Fibroblast of pulmonary artery (primary cell): ENCODE measurements at places on chromosomes 3 and 15.

- DNase-seq = peak; percentile 77
Observed at GRCh38 chr3:63967675-63968611, 55.4 kb downstream of the PSMD6 start.

- no peak for DNase-seq
Observed at GRCh38 chr3:190847436-190847835, 15.1 kb downstream of the GMNC start.

GRCh38 chr3:173354124-173354523 lies 43.4 kb upstream of the NLGN1 start:
- no peak for DNase-seq

GRCh38 chr3:74115906-74116305 lies 491.2 kb upstream of the PDZRN3 start:
- no peak for DNase-seq

DNA sequence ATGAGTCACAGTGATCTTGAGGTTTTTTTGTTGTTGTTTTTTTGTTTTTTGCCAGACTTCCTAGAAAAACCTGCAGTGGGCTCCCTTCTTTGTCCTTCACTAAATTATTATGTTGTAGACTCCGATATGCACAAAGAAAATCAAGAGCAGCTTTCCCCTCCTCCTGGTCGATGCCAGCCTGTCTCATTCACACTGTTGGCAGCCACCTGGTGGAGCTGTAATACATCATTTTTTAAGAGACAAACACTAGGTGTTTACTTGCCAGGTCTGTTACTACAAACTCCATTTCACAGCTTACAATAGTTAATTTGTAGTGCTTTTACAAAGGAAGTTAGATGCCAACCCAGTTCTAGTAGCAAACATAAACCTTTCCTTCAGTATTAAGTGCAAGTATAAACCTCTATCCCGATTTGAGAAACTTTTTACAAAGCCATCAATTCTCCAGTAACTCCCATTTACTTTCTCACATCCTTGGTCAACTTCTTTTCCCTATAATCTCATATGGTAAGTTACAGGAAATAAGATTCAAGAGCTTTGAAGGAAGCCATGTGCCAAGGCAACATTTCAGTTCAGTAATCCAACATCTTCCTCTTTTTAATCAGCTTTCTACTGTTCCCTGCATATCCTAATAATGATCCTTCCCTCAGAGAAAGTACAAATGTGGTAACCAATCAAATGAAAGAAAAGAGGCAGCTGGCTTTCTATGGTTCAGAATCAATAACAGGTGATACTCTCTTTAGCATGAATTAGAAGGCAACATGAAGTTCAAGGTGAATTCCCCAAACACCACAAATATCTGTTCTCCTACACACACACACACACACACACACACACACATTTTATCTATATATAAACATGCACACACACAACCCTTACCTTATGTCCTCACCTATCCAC lies 14.0 kb downstream of the AAGAB start:
- no peak for DNase-seq

DNA sequence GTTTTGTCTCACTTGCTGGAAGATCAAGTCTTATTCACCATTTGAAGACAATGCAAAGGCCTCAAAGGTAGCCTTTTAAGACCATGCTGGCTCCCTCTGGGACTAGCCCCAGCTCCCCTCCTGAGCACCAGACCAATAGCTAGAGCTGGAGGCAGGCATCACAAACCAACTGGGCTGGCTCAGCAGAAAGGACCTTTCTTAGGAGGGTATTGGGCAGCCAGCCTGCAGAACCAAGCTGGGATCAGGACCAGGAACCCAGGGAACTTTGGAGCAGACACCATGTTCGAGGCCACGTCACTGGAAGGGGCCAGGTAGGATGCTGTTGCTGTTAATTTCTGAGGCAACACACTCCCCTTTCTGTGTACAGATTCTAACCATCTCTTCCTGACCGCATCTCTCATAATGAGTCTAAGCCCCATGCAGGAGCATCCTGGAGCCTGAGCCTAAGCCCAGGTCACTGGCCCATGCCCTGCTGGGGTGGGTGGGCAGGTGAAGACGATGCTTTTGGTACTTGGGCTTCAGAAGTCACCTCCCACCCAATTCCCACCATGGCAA lies 81.4 kb upstream of the KLF13 start:
- no peak for DNase-seq

- DNase-seq = no peak
Observed at GRCh38 chr3:20232906-20233780, 47.1 kb upstream of the SGO1 start.

DNA sequence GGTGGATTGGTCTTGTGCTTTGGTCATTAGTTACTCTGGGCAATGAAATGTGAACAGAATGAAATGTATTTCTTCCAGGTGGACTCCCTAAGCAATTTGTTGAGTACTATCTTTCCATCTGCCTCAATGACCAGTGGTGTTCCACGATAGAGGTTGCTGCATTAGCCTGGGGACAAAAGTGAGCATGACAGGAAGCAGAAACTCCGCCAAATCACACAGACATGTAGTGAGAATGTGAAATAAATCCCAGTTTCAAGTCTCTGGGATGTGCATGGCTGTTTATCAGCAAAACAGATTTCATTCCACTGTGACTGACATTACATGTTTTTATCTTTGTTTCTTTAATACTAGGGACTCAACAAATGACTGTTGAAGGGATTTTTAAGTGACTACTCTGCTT lies 63.3 kb upstream of the DCBLD2 start:
- DNase-seq = no peak

DNA sequence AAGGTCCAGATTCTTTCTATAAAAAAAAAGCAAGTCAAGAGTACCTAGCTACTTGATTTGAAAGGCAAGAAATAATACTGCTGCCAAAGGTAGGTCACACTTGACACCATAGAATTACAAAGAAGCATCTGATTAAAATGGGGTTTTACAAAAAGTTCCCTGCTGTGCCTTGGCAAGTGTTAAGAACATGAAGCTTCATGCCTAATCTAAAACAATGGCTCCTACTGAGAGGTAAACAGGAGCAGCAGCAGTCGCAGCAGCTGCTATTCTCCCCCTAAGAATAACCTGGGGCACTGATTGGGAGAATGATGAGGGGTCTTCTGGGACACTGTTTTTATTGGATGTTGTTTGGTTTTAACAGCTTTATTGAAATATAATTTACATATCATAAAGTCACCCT lies 14.1 kb downstream of the UBP1 start:
- DNase-seq = no peak

GRCh38 chr3:38878646-38879045 lies 62.6 kb upstream of the SCN10A start:
- DNase-seq = no peak

GRCh38 chr3:62712746-62713145 lies 162.5 kb downstream of the CADPS start:
- no peak for DNase-seq

GRCh38 chr3:98556164-98557130 lies 24.7 kb downstream of the GPR15 start:
- no peak for DNase-seq

- DNase-seq = no peak
Observed at GRCh38 chr15:63210151-63211091, 21.0 kb downstream of the RAB8B start.

DNA sequence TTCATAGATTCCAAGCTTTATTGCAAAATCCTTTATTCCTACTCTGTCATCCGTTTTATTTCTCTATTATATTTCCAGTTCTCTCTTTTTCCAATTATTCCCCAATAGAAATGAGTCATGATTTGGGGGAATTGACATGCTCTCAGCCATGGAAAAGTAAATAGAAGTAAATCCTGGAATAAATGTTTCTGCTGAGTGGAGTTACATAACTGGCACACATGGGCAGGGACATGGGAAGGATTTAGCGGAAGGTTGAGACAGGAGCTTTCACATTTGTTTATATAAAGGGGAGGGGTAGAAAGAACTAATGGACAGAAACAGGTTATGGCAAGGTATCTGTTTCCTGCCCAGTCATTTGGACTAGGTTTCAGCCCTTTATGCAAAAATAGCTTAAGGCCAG lies 221.6 kb downstream of the PLOD2 start:
- no peak for DNase-seq

- DNase-seq = no peak
Observed at GRCh38 chr15:73175382-73175781, 123.1 kb downstream of the NEO1 start.

- DNase-seq = no peak
Observed at GRCh38 chr3:144096016-144096415, 124.4 kb downstream of the DIPK2A start.

GRCh38 chr15:39145854-39146625 lies 434.8 kb upstream of the THBS1 start:
- DNase-seq = no peak

DNA sequence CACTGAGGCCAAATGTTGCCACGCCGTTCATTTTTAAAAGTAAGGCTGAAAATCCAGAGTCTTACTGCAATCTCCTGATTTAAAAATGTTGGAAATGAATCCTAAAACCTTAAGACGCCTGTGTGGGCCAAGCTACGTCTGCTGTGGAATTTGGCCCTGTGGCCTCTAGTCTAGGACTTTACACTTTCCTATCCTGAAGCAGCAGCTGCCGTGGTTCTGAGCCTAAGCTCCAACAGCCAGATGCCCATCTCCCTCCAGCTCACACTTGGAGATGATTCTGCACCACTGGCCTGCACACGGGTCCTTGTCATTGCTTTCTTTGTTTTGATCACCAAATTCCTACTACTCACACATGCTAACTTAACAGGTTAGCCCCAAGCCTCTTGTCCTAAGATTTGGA lies 286.4 kb upstream of the LYSMD4 start:
- DNase-seq = no peak

- DNase-seq = peak; percentile 90
Observed at GRCh38 chr3:35908366-35909232, 269.3 kb downstream of the ARPP21 start.

GRCh38 chr15:48121849-48122248 lies 1.1 kb downstream of the SLC24A5 start:
- no peak for DNase-seq

GRCh38 chr3:188822004-188822403 lies 349.8 kb upstream of the TPRG1 start:
- no peak for DNase-seq

DNA sequence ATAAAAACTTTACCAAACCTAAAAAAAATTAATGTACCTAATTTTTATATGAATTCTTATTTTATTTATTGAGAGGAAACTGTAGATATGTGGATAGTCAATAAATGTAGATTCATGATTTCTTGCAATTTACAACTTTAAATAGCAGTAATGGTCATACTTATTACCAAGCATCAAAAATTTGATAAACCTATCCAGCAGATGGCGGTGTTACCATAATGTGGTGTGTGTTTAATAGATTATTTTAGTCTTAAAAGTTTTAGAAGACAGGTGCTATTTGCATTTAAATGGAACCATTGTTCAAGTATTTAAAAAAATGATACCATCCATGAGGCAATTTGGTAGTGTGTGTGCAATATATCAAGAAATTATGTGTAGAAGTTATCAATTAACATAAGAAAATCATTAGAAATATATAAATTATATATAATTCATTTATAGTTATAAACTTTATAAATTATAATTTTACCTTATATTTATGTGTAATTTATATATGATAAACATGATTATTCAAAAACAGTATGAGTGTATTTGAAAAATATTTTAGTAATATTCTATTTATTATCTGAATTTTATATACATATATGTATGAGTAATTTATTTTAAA lies 176.0 kb upstream of the BCHE start:
- DNase-seq = peak; percentile 58

GRCh38 chr3:186137051-186137685 lies 28.3 kb upstream of the ETV5 start:
- DNase-seq = no peak

- no peak for DNase-seq
Observed at GRCh38 chr3:152120601-152121269, 148.0 kb upstream of the MBNL1 start.

- no peak for DNase-seq
Observed at GRCh38 chr3:173748105-173748504, 350.6 kb downstream of the NLGN1 start.

- DNase-seq = no peak
Observed at GRCh38 chr3:44208568-44208967, 33.1 kb upstream of the TOPAZ1 start.

DNA sequence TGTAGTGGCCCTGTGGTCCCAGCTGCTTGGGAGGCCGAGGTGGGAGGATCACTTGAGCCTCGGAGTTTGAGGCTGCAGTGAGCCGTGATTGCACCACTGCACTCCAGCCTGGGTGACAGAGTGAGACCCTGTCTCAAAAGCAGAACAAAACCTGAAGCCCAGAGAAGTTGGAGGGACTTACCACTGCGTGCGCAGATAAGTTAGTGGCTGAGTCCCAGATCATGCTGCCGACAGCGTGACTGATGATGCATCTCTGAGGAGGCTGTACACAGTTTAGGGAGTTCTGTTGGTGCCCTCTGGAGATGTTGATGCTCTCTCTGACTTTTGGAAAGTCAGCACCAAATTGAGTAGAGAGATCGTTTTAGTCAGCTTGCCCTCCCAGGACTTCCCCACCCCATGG lies 15.8 kb upstream of the ABTB1 start:
- DNase-seq = no peak

DNA sequence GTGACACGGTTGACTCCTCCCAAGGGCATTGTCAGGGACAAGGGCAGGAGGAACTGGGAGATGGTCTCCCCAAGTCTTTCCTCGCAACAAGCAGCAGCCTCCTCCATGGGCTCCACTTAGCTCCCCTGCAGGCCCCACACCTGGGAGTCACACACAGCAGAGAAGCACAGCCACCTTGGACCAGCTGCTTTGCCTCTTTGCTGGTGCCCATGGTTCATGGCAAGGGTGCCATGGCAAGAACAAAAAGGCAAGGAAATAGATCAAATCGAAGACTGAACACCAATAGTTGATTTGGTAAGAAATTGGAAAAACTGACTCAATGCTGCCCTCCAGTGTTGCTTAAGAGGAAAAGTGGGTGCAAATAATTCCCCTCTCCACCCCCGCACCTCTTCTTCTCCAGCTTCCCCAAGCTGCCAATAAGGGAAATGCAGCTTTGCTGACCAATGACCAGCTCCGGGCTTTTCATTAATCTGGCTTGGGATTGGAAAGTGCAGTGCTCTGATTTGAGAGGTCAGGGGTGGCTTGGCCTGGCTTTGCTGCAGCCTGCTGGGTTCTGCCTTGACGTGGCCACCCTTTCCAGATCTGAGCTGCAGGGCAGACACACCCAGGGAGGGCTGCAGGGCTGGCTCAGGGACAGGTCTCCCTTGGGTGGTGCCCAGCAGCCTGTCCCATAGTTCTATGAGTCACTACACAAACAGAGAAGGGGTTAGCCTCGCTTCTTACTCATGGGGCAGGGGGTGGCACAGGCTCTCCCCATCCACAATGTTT lies 162.0 kb downstream of the KLF13 start:
- peak; percentile 94 for DNase-seq

GRCh38 chr3:69200384-69201068 lies 78.1 kb upstream of the LMOD3 start:
- peak; percentile 65 for DNase-seq
